ENCODE measurements at places on chromosomes 2 and 18. TPM values are rescaled to one million over a fixed set of nuclear protein-coding genes. Genes with fewer than 3 reads are reported as not detected.

Gene NAGK
- polyA plus RNA-seq, result 82.4 TPM

Gene MOGAT1
- not detected for polyA plus RNA-seq

GRCh38 chr2:208620487-208620978 is 213.9 kb downstream of the PTH2R start:
- no peak for DNase-seq

DNA sequence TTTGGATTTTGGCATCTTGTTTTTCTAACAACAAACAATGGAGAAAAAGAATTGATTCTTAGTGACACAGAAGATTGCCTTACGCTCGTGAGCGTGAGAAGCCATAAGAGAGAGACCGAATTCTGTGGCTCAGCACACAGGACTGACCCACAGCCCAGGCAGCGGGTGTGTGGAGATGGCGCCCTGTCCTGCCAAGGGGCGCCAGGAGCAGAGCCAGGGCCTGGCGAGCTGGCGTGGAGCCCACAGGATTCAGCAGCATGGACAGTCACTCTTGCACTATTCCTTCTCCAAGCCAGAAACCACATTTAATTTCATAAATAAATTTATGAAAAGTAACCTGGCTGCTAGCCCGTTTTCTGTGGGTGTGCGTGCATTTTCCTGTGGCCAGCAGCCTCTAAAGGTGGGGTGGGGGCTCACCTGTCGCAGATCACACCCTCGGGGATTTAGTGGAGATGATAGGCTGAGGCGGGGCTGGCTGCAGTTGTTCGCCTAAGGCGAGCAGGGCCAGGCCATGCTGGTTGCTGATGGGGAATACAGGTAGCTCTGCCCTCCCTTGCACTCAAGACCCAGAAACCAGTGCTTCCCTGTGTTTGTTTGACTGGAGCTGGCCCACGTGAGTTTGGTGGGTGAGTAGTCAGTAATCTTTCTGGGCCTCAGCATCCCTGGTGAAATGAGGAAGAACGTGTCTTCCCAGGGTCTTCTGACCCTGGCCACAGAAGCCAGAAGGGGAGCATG is 46.2 kb downstream of the FAM168B start:
- DNase-seq, result no peak

DNA sequence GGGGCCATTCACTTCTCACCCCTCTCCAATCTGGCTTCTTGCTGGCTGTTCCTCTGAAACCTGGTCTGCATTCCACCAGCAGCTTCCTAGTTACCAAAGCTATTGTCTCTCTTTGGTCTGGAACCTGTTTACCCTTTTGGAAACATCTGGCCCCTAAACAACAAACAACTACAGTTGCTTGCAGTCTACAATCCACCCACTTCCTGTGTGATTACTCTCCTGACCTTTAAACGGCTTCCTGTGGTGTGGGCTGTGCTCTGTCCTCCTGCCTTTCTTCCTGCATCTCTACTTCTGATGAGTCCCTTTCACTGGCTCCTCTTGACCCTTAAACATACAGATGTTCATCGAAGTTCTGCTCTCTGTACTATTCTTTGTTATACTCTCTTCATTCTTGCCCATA is 303.8 kb downstream of the TDRD15 start:
- no peak for DNase-seq

DNA sequence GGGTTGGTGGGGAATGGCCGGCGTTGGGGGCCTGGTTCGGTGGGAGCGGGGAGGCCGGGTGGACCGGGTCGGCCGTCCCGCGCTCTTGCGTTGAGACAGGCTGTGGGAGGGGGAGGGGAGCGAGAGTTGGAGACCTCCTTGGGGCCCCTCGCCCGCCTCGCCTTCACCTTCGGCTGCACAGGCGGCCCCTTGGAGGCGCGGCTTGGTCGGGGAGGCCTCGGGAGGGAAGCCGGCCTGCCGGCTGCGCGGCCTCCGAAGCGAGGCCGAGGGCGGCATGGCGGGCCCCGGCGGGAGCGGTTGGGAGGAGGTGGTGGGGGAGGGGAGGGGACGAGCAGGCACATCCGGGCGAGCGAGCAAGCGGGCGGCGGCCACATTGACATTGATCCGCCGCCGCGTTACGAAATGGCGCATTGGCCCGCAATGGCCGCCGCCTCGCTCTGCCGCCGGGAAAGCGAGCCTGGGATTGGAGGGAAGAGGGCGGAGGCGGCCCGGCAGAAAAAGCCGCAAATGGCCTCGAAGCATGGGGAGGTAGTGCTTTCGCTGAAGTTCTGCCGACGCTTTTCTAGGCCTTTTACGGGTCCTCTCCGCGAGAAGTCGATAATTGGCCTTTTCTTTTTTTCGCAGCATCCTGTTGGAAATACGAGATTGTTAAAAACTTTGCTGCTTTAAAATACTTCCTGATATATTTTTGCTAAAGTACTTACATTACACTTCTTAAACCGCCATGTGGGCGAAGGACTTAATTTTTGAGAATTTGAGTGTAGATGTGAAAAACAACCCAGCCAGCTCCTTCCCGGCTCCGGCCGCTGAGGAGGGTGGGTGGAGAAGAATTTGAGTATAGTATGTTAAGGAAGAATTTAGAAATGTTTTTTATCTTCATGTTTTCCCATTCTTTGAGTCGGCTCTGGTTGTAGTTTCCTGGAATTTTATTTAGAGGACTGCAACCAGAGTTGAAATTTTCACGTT is 580 bp downstream of the HNRNPA3 start:
- peak; percentile 94 for DNase-seq

- no peak for DNase-seq
These were observed 29.4 kb upstream of the TMEM178A start for GRCh38 chr2:39636306-39636705.

DNA sequence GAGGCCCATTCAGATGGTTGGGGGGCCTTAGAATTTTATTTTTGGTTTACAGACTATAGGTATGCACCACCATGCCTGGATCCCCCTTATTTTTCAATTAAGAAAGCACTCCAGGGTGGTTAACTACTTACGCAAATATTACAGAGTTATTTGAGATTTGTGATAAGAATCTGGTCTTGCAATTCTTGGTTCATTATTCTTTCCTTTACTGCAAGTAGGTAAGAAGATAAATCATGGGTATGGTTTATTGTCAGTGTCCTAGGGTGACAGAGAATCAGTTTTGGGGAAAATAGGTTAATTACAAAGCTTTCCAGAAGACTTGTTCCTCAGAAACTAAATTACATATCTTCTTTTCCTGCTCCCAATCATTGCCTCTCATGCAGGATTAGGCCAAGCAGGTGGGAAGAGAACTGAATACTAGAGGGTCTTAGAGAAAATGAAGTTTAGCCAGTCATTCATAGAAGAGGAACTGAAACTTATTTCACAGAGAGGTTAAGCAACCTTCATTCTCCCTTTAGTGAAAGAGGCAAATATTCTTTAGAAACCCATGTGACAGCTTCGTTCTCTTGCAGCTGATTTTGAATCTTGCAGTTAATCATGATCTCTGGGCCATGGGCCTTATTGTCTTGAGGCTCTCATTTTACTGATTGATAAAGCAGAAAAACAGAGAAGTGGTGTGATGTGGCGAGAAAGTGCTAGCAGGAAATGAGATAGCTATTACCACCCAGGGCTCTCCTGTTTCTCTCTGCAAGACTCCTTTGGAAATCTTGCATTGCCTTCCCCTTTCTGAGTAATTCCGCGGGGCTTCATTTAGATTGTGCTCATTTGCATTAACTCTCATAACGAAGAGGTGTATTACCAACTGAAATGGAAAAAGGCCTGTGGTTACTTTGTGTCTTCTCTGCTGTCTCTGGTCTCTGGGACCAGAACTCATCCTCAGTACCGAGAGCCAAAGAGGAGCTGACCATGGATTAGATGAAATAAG is 44.8 kb upstream of the ARHGAP25 start:
- DNase-seq, result no peak

DNA sequence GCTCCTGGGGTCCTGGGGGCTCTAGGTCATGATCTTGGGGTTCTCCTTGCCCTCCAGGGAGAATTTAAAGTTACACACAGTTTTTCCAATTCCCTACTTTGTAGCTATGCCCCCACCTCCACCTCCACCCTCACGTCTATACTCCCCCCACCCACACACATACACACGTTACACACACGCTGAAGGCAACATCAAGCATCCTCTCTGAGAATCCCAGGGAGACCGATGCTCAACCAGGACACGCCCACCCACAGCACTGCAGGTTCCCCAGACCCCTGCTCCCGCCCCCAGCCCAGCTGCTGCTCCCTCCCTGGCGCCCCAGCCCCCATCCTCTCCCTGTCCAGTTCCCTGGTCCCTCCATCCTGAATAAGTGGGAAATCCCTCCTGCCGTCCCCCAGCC is 6.4 kb upstream of the TNS1 start:
- no peak for DNase-seq

DNA sequence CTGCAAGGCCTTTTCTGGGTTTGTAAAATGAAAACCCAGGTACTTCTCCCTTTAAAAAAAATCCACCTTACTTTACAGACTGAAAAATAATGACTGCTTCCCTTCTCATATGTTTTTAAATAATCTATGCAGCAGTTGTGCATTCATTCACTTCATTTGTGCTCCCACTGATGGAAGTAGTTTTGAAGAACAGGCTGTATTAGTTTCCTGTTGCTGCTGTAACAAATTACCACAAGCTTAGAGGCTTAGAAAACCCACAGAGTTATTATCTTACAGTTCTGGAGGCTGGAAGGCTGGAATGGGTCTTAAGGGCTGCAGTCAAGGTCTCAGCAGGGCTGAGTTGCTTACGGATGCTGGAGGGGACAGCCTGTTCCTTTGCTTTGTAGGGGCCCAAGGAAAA is 335.0 kb downstream of the TGIF1 start:
- DNase-seq, result no peak

GRCh38 chr18:51425475-51425874 is 228.0 kb upstream of the MEX3C start:
- no peak for DNase-seq

All from CD4-positive, alpha-beta memory T cell (primary cell).